Gastroesophageal sphincter (tissue), 4 donors: ENCODE measurements at places on chromosomes 12 and 14.

DNA sequence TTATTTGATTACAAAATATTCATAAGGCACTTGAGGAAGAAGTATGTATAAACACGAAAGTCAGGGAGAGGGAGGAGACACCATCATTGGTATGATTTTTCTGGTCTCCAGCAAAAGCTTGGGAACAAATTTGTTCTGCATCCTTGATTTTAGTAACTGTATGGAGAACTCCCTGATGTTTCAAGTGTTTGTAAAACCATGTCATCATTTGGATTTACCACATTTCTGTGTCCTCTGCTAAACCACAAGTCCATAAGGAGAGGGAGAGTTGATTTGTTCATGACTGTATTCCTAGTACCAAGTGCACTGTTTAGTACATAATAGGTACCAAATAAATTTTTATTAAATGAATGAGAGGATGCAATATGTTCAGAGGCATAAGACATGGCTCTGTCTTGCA is 181.1 kb downstream of the BTG1 start:
- ATAC-seq: no peak

GRCh38 chr14:68976160-68977067 is 2.7 kb downstream of the ACTN1 start:
- no peak for ATAC-seq

GRCh38 chr12:30019366-30020140 is 235.8 kb upstream of the TMTC1 start:
- no peak for ATAC-seq

DNA sequence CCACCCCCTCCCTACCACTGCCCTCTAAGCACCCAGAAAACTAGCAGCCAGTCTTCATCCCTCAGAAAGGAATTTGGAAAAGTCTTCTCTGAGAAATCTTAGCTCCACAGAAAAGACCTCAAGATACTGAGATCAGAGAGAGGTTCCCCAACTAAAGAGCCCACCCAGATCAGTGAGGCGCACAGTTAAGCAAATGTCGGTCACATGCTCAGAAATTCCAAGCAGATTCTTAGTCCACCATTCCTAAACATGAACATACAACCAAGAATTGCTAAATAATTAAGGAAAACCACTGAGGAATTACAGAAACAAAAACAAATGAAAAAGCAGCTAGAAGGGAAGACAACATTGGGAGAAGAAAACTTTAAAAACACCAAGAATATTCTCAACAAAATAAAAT is 32.3 kb downstream of the MED13L start:
- ATAC-seq: no peak

GRCh38 chr14:96783915-96784224 is 13.3 kb upstream of the VRK1 start:
- ATAC-seq: no peak

DNA sequence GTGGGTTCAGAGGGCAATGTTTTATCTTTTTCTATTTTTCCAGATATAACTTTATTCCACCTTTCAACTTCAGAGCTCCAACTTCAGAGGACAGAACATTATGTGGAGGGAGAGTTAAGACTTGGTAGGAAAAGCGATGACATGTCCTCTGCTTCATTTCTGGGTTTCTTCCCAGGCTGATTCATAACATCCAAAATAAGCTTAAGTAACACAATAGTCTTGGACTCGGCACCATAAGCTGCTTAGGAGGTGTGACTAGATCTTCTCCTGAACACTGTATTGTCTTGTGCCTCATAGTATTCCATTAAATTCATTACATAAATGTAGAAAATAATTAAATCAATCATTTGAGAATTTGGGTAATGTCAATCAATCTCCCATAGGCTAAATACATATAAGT is 95.5 kb upstream of the PDE3A start:
- peak; percentile 80 for ATAC-seq

DNA sequence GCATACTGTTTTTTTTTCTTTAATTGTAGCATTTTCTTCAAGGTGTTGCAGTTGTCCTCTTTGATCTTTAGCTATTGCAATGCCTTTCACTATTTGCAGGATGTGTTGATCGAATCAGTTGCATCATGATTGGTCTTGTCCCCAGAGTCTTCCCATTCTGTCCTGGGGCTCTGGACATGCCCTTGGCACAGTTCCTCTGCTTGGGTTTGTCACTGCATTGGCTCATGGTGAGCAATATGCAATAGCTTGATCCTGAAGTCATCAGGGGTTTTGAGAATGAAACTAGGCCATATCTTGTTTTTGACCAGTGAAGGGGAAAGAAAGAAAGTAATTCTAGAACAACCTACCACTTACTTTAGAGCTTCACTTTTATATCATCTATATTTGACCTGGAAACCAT is 281.5 kb downstream of the TMEM117 start:
- no peak for ATAC-seq

GRCh38 chr12:108840605-108841332 is 16.6 kb downstream of the SSH1 start:
- ATAC-seq: no peak

DNA sequence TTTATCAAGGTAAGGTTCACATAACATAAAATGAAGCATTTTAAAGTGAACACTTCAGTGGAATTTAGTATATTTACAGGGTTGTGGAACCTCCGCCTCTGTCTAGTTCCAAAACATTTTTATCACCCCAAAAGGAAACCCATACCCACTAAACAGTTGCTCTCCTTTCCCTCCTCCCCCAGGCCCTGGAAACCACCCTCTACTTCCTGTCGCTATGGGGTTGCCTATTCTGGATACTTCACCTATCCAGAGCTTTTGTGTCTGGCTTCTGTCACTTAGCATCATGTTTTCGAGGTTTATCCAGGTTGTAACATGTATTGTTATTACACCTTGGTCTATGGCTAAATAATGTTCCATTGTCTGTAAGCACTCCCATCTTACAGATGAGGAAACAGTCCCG is 27.7 kb upstream of the ZFP36L1 start:
- ATAC-seq: no peak

GRCh38 chr12:52402873-52403540 is 3.1 kb downstream of the KRT82 start:
- no peak for ATAC-seq

GRCh38 chr14:55980970-55981369 is 137.2 kb upstream of the PELI2 start:
- ATAC-seq: no peak

- ATAC-seq: no peak
Measured at GRCh38 chr12:91127306-91127705, 16.0 kb upstream of the LUM start.

DNA sequence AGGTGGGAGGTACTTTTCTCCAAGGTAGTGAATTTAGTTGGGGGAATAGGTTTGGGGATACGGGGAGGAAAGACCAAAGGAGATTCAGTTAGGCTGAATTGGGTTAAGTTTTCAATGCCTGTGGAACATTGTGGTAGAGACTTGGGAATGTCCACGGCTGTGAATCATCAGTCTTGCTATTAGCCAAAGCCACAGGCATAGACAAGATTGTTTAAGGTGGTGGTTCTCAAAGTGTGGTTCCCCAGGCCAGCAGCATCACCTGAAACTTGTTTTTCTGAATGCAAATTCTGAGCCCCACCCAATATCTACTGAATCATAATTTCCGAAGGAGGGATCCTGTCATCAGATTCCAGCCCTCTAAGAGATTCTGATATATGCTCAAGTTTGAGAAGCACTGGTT is 316.2 kb downstream of the EGLN3 start:
- no peak for ATAC-seq

- ATAC-seq: no peak
Measured at GRCh38 chr12:124539084-124540041, 28.0 kb downstream of the NCOR2 start.

GRCh38 chr12:121505513-121505912 is 75.3 kb downstream of the KDM2B start:
- ATAC-seq: no peak

GRCh38 chr14:92014040-92014439 is 25.8 kb downstream of the TRIP11 start:
- no peak for ATAC-seq

- no peak for ATAC-seq
Measured at GRCh38 chr14:65860956-65861611, 448.6 kb downstream of the FUT8 start.

GRCh38 chr12:77521508-77522115 is 309.1 kb upstream of the NAV3 start:
- ATAC-seq: no peak

DNA sequence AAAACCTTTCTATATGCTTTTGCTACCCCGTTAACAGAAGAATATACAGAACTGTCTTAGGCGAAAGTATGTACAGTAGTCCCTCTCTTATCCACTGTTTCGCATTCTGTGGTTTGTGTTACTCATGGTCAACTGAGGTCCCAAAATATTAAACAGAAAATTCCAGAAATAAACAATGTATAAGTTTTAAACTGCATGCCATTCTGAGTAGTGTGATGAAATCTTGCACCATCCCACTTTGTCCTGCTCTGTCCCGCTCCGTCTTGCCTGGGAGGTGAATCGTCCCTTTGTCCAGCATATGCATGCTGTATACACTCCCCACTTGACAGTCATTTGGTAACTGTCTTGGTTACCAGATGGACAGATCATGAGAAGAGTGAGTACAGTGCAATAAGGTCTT is 70.1 kb upstream of the STRN3 start:
- ATAC-seq: no peak

DNA sequence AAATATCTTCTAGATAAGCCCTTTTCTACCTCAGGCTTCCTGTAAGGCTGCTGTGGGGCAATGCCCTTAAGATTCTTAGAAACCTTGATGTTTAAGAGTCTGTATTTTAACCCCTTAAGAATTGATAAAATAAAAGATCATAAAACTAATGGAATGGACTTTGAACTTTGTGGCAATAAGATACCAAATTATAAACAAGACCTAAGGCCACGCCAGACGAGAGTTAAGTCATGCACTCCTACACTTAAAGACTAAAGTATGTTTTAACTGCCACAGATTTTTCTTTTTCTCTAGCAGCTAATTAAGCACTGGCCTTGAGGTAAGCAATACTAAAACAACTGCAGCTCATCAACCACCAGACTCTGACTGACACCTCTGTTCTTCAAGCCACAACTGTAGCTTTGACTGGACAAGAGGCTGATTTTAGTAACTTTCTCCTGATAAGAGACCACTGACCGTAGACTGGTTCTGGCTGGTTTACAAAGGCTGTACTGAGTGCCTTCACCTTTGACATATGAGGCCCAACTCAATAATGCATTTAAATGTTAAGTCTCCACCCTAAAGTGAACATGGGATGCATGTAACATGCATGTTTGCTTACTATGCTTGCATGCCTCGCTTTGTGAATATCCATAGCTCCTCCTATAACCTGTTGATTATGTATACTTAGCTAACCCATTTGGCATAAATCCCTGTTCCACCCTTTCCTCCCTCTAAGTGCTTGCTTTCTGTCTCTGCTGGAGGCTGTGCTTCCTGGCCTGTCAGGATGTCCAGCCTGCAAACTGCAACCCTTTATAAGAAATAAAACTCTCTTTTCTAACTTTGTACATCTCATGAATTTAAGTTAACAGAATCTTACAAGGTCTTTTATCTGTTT is 71.9 kb downstream of the KLHL28 start:
- ATAC-seq: no peak
